ENCODE measurements at places on chromosomes 13 and 19.

GRCh38 chr13:46672338-46673090 is 119.5 kb downstream of the LRCH1 start:
- no peak for DNase-seq

GRCh38 chr13:80141123-80141849 is 199.6 kb downstream of the SPRY2 start:
- DNase-seq: peak; percentile 68

DNA sequence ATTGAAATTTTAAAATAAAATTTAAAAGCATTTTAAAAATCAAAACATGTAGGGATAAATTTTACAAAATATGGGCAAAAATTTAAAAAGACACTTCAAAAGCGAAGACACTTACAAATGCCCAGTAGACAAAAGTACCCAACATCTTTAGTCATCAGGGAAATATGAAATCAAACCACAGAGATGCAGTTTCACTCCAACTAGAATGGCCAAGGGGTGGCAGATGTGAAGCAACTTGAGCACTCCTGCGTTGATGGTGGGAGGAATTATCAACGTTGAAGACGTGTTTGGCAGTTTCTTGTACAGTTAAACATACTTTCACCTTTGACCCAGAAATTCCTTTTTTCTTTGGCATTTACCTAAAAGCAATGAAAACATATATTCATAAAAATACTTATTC is 518.0 kb upstream of the SGCG start:
- DNase-seq: no peak

GRCh38 chr19:56069642-56070041 is 51.5 kb downstream of the ZNF787 start:
- DNase-seq: no peak

GRCh38 chr13:84655677-84656076 is 773.4 kb upstream of the SLITRK1 start:
- no peak for DNase-seq

DNA sequence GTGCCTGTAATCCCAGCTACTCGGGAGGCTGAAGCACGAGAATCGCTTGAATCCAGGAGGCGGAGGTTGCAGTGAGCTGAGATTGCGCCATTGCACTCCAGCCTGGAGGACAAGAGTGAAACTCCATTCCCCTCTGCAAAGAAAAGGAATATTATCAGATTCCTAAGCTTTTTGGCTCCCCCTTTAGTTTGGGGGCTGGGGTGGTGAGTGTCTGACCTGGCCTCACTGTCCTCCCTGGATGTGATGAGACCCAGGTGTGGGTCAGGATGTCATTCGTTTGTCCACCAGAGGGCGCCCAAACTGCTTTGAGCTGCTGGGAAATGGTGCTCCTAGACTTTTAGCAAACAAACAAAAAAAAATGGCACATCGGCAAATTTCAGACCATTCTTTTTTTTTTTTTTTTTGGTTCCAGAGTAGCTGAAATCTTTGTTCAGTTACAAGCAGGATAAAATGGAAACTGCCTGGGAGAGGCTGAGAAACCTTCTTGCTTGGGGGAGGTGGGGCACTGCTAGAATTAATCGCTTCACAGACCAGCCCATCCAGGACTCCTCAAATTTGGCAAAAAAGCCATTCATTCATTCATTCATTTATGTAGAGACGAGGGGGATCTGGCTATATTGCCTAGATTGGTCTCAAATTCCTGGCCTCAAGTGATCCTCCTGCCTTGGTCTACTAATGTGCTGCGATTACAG is 29.4 kb downstream of the SPC24 start:
- DNase-seq: peak; percentile 80

DNA sequence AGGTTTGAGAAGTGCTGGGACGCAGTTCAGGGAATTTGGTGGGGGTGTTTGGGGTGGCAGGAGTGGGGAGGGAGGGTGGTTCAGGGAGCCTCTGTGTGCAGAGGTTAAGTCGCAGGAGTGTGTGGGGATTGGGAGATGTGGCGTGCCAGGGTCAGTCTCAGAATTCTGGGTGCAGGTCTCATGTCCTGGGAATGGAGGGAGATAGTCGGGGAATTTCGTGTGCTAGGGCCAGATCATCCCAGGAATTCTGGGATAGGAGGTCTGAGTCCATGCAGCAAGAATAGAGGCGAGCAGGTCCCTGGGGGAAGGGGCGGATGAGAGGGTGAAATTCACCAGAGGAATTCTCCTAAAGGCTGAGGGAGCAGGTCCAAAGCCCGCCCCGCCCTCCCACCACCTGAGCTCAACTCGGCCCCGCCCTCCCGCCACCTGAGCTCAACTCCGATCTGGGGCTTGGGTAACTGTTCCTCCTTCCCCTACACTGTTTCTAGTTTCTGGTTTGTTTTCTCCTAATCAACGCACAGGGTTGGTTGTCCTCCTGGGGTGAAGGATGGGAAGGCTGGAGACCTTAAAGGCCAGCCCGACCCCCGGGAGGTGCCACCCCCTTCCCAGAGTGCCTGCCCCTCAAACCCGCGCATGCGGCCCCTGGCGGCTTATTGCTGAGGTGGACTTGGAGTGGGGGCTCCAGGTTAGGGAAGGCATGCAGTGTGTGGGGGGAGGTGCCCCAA is 15.2 kb downstream of the KCNC3 start:
- no peak for DNase-seq

DNA sequence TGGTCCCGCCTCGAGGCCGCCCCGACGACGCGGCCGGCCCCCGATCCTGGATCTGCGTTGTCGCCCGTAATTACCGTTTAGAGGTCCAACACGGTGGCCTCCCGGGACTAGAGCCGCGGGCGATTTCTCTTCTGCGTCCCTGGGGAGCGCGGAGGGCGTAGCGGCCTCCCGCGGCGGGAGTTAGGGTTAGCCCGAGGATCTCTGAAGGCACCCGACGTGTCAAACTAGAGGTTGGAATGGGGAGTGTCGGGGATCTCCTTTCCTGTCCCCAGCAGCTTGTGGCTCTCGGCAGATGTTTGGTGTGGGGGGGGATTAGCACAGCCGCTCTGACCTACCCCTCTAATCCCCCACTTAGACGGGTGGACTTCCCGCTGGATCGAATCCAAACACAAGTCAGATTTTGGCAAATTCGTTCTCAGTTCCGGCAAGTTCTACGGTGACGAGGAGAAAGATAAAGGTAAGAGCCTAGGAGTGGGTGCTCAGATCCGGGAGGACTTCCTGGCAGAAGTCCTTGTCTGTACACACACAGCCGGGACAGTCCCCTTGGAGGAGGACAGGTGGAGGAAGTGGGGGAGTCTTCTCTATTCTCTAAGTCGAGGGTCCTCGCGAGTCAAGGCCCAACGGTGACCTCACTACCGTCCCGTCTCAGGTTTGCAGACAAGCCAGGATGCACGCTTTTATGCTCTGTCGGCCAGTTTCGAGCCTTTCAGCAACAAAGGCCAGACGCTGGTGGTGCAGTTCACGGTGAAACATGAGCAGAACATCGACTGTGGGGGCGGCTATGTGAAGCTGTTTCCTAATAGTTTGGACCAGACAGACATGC is 581 bp downstream of the CALR start:
- DNase-seq: no peak

GRCh38 chr19:40662925-40663694 is 27.3 kb downstream of the NUMBL start:
- peak; percentile 92 for DNase-seq

- DNase-seq: peak; percentile 13
Measured at GRCh38 chr13:47025791-47026447, 129.1 kb upstream of the HTR2A start.

DNA sequence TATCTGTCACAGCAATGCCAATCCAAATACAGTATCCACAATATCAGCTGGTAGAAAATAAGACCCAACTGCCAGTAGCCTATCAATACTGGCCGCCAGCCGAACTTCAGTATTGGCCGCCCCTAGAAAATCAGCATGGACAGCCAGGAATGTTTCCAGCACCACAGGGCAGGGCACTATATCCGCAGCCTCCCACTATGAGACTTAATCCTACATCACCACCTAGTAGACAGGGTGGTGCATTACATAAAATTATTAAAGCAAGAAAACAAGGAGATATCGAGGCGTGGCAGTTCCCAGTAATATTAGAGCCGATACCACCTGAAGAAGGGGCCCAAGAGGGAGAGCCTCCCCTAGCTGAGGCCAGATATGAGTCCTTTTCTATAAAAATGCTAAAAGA is 111.3 kb downstream of the ZNF486 start:
- no peak for DNase-seq

- no peak for DNase-seq
Measured at GRCh38 chr19:47539747-47540311, 25.0 kb upstream of the NAPA start.

DNA sequence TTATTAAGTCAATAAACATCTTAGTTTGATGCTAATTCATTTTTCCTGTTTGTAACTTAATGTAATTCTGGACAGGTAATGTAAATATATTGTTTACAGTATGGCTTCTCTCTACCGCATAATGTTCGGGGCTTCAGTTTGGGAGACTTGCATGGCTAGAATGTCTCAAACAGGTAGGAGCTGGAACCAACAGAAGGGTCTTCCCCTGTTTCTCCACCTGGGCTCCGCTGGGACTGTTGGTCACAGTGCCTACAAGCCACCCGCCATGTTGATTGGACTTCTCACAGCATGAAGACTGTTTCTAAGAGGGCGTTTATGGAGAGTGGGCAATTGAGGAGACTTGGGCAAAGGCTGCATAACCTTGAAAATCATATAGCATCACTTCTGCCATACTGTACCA is 148.6 kb downstream of the UFM1 start:
- no peak for DNase-seq

- DNase-seq: no peak
Measured at GRCh38 chr19:35266520-35267352, 2.0 kb upstream of the USF2 start.

DNA sequence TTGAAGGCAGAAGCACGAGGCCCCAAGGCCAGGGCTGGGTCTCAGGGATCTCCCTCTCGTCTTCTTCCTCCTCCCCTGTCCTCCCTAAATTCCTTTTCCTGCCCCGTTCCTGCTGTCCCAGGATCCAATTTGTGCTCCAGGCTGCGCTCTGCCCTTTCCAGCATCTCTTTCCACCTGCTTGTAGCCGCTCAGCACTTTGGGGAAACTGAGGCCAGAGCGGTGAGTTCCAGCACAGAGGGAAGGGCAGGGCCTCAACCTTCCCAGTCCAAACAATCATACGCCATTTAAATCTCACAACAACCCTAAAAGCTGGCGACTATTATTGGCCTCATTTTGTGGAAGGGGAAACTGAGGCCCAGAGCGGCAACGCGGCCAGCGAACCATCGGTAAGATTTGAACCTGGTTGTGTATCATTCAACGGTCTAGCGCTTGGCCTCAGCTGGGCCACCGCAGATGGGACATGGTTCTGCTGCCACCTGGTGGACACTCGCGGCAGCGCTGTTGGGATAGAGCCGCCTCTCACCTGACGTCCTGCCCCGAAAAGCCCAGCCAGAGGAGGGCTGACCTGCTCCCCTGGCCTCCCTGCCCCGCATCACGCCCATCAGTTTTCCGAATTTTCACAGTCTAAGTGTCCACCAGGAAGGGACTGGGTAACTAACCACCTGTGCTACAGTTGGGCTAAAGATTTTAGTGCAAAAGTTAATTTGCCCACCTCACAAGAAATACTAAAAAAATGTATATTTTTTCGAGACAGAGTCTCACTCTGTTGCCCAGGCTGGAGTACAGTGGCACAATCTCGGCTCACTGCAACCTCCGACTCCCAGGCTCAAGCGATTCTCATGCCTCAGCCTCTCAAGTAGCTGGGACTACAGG is 4.2 kb upstream of the RPL18A start:
- DNase-seq: peak; percentile 85

DNA sequence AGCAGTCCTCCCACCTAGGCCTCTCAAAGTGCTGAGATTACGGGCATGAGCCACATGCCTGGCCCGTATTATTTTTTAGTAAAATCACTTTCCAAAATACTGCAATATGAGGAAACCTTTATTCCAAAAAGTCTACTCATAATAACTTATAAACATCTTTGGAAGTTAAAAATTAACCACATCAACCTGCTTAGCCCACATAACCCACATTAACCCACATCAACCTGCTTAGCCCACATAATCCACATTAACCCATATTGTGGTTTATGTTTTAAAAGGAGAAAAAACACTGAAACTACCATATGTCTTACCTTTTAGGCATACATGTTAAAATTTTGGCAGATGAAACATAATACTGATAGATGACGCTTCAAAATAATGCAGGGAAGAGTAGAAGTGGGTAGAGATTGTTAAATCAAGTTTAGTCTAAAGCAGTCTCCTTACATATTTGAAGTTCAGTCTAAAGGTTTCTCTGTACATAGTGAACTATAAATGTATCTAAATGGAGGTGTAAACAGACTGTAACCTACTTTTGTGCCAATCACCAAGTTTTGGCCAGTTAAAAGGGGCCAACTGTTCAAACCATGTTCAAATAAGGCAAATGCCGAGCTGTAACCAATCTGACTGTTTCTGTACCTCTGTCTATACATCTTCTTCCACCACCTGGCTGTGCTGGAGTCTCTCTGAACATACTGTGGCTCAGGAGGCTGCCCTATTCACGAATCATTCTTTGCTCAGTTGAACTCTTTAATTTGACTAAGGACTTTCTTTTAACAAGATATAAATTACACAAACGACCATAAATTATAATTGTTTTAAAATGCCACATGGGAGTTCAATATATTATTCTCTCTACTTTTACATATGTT is 14.5 kb downstream of the KPNA3 start:
- DNase-seq: no peak

GRCh38 chr19:11784356-11784755 is 14.0 kb upstream of the ZNF491 start:
- no peak for DNase-seq

DNA sequence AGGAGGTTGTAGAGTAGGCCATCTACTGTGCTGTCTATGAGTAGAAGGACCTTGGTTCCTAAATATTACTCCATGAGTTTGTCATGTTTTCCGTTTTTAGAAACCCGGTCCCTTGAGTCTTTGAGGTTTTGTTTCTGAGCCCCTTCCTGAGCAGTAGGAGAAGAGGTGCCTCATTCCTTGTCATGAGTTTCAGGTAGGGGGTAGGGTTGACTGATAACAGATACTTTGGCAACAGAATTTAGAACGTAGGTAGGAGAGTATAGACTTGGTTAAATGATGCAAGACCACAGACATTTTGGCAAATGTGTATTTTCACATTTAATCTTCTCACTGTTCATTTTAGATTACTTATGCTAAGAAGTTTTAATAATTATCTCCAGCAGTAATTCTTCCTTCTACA is 24.6 kb downstream of the LMO7 start:
- DNase-seq: no peak

- no peak for DNase-seq
Measured at GRCh38 chr13:42276683-42277082, 4.7 kb downstream of the AKAP11 start.

GRCh38 chr13:106117035-106117434 is 418.4 kb downstream of the EFNB2 start:
- DNase-seq: no peak

DNA sequence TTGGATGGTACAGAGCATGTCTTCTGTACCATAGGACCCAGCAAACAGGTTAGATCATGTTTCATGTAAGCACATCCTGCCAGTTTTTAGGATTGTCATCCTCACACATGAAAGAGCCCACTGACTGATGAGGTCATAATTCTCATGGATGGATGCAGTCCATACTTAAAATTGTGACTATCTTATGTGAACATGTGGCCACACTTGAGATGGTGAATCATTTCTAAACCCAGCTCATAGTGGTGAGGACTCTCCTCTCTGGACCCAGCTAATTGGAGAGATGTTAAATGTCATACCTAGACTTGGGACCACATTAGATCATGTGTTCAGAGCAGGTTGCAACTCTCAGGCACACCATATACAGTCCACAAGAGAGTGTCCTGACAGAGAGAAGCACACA is 24.8 kb upstream of the ZNF254 start:
- no peak for DNase-seq

GRCh38 chr13:51935326-51936171 is 73.8 kb downstream of the CCDC70 start:
- no peak for DNase-seq

- DNase-seq: no peak
Measured at GRCh38 chr13:61029064-61029463, 386.6 kb downstream of the PCDH20 start.
